NCI-H460 (cell line): ENCODE measurements at places on chromosomes 7 and 10.

DNA sequence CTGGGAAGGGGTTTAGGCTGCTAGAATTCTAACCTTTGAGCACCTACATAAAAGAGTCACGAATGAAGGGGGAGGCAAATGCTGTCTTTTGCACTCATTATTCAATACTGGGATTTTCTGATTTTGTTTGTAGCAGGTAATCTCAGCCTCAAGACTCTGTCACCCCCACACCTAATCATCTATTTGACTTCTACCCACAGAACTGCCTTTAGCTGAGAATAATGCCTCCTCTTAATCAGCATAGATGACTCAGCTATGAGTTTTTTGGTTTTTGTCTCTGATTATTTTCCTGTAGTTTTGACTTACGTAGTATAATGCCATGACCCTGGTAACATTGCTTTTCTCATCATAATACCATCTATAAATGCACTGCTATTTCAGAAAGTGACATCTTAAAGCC lies 42.7 kb upstream of the CACNB2 start:
- no peak for DNase-seq

DNA sequence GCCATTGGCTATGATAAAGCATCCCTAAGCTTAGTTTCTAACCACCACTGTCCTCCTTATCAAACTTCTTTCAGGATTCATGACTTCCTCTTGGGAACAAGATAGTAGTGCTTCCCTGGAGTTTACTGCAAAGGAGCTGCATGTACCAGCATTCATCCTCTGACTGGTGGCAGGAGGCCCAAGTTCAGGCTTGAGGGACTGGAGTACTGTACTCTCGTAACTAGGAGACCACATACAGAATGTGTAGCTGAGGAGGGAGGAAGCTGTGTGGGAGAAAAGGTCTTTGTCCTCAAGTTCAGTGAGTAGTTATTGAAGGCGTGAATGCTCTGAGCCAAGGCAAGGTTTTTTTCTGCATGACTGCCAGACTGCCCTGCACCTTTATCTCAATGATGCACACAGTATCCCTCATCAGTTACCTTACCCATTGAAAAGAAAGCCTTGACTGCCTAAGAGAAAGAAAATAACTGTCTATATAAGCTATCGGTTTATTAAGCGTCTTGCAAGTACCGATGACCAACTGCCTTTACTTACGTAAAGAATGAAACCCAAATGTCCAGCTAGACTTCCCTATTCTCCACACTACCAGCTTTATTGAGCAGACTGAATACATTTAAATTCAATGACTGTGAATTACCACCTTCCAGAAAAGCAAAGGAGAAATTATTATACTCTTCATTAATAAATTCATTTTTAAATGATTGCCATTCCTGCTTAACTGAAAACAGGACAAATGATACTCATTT lies 12.8 kb downstream of the SCRN1 start:
- no peak for DNase-seq

GRCh38 chr7:95758187-95758586 lies 14.2 kb upstream of the DYNC1I1 start:
- no peak for DNase-seq

- no peak for DNase-seq
Measured at GRCh38 chr10:69652857-69653199, 22.8 kb downstream of the FAM241B start.

DNA sequence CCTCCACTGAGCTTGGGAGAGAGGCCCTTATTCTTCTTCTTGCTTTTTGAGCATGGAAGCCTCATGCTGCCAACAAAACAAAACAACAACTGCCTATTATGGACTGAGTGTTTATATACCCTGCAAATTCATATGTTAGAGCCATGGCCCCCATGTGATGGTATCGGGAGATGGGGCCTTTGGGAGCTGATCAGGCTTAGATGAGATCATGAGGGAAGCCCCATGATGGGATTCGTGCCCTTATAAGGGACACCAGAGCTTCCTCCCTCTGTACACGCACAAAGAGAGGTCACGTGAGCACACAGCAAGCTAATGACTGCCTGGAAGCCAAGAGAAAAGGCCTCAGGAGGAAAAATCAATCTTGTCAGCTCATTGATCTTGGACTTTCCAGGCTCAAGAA lies 235.0 kb downstream of the FANK1 start:
- no peak for DNase-seq

- no peak for DNase-seq
Measured at GRCh38 chr10:93062514-93063143, 2.0 kb downstream of the CYP26C1 start.

- no peak for DNase-seq
Measured at GRCh38 chr10:51846856-51847506, 147.6 kb upstream of the CSTF2T start.

GRCh38 chr7:33495207-33495606 lies 365.8 kb downstream of the BBS9 start:
- no peak for DNase-seq

GRCh38 chr10:130137090-130137448 lies 878 bp downstream of the GLRX3 start:
- DNase-seq, result no peak

DNA sequence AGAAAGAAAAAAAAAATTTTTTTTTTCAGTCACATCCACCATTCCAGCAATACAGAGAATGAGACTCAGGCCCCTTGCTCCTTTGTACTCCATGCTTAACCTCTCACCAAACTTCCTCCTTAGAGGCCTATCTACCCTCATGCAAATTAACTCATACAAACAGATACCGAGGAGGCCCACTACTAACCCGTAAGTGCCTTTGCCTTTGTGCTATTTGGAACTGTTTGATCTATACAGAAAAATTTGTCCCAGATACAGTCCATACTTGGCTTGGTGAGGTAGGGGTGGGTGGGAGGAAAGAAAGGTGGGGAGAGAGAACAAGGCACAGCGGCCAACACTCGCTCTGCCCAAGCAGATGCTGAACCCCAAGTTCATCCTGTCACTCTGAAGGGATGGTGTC lies 87.8 kb upstream of the DUSP5 start:
- no peak for DNase-seq

GRCh38 chr10:117212176-117212575 lies 14.9 kb downstream of the KCNK18 start:
- no peak for DNase-seq
